ENCODE measurements at places on chromosomes 1 and 21. TPM values are rescaled to one million over a fixed set of nuclear protein-coding genes. Genes with fewer than 3 reads are reported as not detected.

FNDC5 gene
- not detected for total RNA-seq

TTLL10 gene
- not detected for total RNA-seq

OR2T11 gene
- total RNA-seq: not detected

LORICRIN gene
- total RNA-seq: not detected

C1orf53 gene
- 2.9 TPM for total RNA-seq

CFHR3 gene
- total RNA-seq: not detected

- DNase-seq: no peak
Observed at GRCh38 chr21:35664683-35665082, 395.6 kb downstream of the SETD4 start.

DNA sequence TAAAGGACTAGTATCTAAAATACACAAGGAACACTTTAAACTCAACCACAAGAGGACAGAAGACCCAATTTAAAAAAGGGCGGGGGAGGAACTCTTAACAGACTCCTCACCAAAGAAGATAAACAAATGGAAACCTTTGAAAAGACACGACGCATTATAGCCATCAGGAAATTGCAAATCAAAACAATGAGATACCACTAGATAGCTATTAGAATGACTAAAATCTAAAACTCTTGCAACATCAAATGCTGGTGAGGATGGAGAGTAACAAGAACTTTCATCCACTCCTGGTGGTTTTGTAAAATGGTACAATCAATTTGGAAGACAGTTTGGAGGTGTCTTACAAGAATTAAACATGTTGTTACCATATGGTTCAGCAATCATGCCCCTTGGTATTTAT lies 708.2 kb downstream of the BRINP3 start:
- DNase-seq: no peak

GRCh38 chr1:150708595-150708994 lies 11.6 kb upstream of the GOLPH3L start:
- no peak for DNase-seq

DNA sequence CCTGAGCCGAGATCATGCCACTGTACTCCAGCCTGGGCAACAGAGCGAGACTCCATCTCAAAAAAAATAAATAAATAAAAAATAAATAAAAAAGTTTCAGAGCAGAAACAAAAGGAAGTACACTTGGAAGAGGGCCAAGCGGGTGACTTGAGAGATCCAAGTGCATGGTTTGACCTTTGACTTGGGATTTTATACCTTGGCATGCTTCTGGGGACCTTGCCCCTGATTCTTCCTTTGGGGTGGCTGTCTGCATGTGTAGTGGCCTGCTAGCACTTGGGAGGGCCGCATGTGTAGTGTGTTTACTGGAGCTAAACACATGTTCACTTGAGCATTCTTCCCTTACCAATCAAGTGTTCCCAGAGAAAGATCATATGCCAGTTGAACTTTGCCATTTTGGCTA lies 114.0 kb downstream of the DTL start:
- DNase-seq: no peak

DNA sequence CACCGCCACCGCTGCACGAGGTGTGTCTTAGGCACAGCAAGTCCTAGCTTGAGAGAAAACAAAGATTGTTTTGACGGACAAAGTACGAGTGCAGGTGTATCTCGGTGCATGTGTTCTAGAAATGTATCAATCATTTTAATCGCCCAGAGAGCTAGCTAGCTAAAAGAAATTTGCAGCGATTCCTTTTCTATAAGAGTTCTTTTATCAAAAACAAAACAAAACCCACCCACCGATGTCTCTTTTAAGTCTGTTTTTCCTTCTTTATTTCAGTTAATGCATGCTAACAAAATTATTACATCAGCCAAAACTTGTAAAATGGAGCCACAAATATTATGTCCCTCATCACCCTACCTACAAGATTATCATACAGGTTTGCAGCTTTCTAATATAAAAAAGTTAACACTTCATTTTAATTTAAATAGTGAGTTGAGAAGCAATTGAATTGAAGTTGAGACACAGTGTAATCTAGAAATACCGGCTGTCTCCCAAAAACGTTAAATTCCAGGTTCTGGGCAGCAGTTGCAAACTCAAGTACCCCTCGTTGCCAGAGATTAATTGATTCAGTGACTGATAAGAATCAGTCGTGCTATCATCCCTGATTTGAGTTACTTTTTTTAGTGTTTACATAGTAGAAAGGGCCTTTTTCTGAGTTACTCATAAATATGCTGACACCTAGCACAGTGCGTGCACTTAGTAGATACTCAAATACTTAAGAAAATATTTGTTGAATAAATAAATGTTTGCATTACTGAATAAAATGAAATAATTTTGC lies 1.5 kb upstream of the SYDE2 start:
- DNase-seq: no peak

DNA sequence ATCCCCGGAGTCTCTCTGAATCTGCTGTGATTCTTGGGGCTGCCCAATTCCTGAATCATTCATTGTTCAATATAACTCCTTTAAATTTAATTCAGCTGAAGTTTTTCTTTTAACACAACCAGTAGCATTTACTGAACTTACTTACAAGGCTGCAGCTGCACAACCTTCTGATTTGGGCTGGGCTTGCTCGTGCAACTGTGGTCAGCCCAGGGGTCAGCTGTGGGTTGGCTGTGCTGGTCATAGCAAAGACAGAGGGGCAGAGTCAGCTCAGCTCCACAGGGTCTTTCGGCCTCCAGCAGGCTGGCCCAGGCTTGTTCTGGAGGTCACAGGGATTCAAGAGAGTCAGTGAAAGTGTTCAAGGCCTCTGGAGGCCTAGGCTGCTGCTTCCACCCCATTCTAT lies 186.1 kb downstream of the MATN1 start:
- no peak for DNase-seq

- DNase-seq: no peak
Observed at GRCh38 chr1:180365039-180365438, 135.0 kb downstream of the LHX4 start.

- DNase-seq: peak; percentile 6
Observed at GRCh38 chr1:116667575-116668105, at the start of gene IGSF3. IGSF3 (minus strand) TSS chr1:116667733; CDS start chr1:116666326, 1,407 bp downstream.

DNA sequence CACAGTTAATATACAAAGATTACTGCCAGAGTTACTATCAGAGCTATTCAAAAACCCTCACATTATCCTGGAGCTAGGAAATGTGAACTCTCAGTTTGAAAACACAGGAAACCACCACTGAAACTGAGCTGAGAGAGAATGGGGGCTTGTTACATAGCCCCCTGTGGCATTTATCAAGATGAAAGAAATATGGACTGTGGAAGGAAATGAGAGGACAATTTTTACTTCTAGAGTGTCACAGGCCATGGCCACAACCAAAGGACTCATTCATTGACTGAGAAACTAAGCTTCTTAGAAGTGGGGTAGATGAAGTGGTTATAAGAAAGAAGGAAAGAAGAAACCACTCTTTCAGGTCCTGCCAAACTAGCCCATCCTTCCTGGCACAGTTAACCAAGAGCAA lies 25.3 kb downstream of the DSTYK start:
- no peak for DNase-seq

DNA sequence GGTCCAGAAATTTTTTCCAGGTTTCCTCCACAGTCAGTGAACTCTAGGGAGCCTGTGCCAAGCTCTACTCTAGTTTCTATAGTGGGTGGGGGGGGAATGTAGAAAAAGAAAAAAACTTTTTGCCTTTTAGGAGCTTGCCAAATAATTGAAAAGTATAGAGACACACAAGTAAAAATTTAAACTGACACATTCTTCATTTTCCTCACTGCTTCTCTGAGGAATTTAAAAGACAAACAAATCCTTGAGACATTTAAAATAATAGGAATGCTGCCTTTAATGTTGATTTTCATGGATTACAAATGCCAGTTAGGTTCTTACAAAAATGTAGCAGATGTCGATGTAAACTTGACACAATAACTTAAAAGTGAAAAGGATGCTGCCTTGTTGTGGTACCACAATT lies 241.9 kb downstream of the DNM3 start:
- DNase-seq: no peak

GRCh38 chr1:59378621-59379370 lies 81.9 kb downstream of the FGGY start:
- DNase-seq: no peak

GRCh38 chr1:3027611-3028371 lies 6.5 kb downstream of the ACTRT2 start:
- no peak for DNase-seq

- no peak for DNase-seq
Observed at GRCh38 chr1:85838238-85838637, 130.0 kb upstream of the ZNHIT6 start.

- DNase-seq: no peak
Observed at GRCh38 chr1:54564312-54565112, 16.5 kb downstream of the ACOT11 start.

DNA sequence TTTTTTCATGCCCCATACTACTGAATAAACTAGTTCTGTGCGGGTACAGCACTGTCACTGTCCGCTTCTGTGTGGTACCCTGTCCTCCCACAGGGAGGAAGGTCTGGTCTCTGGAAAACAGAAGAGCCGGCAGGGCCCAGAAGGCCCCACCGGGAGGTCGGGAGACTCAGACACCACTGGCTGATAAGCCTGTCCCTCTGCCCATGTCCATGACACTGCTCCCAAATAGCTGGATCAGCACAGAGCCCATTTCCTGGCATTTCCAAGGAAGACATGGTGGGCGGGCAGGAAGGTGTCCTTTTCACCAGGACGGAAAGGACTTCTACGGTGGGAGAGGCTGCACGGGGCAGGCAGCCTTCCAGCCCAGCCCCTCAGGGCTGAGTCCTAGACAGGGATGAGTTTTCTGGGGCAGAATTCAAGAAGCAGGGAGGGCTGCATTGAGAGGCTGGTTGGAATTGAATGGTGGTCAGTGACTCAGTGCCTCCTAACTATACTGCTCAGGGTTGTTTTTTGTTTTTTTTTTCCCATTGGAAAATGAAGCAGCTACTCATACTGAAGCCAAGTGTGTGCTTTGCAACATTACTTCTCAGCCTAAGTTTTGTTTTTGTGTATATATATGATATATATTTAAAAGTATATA lies 7.1 kb downstream of the PSRC1 start:
- DNase-seq: no peak

GRCh38 chr1:111920221-111921024 lies 69.0 kb downstream of the KCND3 start:
- DNase-seq: no peak

DNA sequence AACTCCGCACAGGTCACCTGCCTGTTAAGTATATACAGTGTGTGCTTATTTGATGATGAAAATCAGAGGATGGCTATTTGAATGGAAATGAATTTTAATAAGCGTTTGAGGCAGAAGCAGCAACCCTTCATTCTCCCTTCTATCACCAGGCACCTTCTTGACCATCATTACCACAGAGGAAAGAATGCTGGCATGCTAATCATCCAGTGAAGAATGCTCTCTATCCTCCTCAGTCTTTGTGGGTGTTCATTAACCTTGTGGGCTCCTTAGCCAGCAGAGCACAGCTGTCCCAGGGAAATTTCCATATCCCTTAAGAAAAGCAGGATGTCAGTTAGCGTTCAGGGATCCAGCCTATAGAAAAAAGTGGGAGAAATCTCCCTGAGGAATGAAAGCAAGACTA lies 428.0 kb upstream of the CAMK1G start:
- no peak for DNase-seq

DNA sequence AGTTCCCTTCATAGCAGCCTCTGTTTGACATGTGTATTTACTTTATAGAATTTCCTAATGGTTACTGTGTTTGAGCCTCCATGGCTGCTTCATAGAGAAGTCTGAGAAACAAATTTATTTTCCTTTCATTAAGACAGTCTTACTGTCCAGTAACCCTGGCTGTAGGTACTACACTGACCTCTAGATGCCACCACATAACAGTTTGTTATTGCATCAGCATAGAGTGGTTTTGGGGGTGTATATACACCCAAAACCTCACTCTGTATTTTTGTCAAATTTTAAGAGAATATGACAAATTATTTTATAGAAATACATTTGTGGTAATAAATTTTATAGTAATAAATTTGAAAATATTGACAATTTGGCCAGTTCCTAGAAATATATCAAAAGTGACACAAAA lies 57.3 kb downstream of the OBSCN start:
- DNase-seq: no peak

- no peak for DNase-seq
Observed at GRCh38 chr1:82614090-82614489, 813.4 kb downstream of the ADGRL2 start.

GRCh38 chr1:237141502-237141901 lies 99.5 kb downstream of the RYR2 start:
- DNase-seq: no peak

DNA sequence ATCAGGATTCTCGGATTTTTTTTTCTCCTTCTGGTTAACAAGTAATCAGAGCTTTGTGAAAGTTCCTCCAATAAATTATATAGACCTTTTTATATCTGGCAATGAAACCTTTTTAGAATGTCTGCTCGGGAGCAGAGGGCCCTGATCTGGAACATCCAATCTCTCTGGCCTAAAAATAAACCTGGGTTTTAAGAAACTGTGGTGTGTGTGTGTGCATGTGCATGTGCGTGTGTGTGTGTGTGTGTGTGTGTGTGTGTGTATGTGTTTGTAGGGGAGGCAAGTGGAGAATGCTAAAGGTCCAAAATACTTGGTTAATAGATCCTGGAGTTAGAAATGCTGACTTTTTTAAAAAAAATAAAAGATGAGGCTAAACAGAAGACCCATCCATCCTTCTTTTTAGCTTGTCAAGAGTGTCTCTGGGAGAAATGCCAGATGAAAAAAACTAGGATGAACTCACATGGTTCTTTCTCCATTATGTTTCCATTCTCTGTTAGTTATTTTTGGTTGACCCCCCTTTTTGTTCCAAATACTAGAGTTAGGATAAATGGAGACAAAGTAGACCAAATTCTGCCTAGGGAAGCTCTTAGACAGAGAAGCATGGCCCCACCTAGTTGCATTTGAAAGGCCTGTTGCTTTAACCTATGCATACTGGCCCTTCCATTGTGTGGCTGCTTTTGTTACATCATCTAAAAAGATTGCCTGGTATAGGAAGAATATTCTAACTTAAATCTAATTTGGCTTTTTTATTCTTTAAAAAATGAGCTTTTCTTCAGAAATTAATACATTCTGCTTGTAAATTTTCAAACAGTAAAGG lies 175.9 kb downstream of the PAPPA2 start:
- DNase-seq: no peak

DNA sequence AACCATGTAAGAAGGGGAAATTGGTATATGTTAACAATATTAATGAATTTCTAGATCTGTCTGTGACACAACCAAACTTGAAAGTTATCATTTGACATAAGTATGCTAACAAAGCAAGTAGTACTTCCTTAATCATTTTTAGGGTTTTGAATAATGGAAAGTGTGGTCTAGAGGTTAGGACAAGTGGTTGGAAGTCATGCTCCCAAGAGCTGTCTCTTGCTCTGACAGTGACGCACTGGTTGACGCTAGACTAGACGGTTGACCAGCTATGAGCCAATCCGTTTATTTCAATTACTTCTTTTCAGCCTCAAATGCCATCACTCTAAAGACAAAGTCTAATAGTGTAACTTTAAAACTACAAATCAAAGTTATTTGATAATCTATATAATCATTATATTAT lies 20.7 kb upstream of the RGS1 start:
- no peak for DNase-seq

All from CD8-positive, alpha-beta memory T cell (primary cell).